ENCODE measurements at places on chromosomes 5 and 9.

- no peak for DNase-seq
Measured at GRCh38 chr5:65198456-65199120, 283.1 kb downstream of the ADAMTS6 start.

- DNase-seq, result no peak
Measured at GRCh38 chr5:97676608-97677007, 493.6 kb upstream of the RIOK2 start.

- no peak for DNase-seq
Measured at GRCh38 chr9:81825846-81826516, 102.2 kb upstream of the SPATA31D4 start.

- no peak for DNase-seq
Measured at GRCh38 chr9:137407590-137408300, 15.2 kb downstream of the EXD3 start.

GRCh38 chr9:92483627-92484545 lies 1.6 kb upstream of the ASPN start:
- DNase-seq, result no peak

- no peak for DNase-seq
Measured at GRCh38 chr9:109542922-109543321, 44.8 kb upstream of the PTPN3 start.

GRCh38 chr5:142078221-142078620 lies 30.4 kb upstream of the NDFIP1 start:
- peak; percentile 90 for DNase-seq

- DNase-seq, result no peak
Measured at GRCh38 chr9:123923884-123924283, 6.0 kb downstream of the DENND1A start.

DNA sequence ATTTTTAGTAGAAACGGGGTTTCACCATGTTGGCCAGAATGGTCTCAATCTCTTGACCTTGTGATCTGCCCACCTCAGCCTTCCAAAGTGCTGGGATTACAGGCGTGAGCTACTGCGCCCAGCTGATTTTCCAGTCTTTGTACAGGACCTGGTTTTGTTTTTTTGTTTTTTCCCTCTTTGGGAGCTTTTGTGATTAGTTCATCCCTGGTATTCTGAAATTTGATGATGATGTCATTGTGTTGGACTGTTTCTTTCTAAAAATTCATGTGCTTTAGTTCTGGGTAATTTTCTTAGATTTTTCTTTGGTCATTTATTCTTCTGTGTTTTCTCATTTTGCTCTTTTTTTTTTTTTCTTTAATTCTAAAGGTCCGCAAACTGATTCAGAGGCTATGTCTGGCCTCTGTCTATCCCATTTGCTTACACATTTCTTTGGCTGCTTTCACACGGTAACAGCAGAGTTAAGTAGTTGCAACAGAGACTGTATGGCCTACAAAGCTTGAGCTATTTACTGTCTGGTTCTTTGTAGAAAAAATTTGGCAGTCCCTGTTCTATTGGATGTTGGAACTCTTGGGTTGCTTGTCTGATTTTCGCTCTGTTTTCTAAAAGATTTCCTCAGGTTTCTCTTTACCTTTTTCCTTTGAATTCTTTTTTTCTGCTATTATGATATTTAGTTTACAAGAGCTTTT lies 24.8 kb downstream of the STX17 start:
- DNase-seq, result no peak

DNA sequence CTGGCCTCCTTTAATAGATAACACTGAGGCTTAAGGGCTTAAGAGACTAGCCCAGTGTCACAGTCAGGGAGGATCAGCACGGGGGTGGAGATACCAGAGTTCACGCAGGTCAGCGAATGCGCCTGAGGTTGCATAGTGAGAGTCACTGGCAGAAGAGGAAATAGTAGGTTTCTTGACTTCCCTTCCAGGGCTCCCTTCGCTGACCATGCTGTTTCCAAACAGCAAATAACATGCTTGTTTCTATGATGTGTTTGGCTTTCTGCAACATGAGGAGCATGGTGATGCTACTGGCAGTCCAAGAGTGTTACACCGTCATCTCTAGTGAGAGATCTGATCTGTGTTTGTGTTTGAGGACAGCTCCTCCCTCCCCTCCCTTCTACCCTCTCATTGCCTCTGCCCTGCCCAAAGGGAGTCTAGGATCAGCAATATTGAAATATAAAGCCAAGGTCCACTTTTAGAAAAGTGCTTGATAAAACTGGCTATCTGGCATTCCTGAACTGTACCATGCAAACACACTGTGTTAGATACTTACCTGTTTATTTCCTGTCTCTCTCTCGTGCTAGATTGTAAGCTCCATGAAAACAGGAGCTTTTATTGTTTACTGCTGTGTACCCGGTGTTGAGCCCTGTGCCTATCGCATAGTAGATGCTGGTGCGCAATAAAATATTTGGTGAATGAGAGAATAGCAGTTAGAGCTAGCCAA lies 12.3 kb downstream of the TLE4 start:
- no peak for DNase-seq

- no peak for DNase-seq
Measured at GRCh38 chr5:112276991-112277390, 142.1 kb downstream of the EPB41L4A start.

GRCh38 chr5:170186856-170187255 lies 45.9 kb upstream of the C5orf58 start:
- DNase-seq, result no peak

DNA sequence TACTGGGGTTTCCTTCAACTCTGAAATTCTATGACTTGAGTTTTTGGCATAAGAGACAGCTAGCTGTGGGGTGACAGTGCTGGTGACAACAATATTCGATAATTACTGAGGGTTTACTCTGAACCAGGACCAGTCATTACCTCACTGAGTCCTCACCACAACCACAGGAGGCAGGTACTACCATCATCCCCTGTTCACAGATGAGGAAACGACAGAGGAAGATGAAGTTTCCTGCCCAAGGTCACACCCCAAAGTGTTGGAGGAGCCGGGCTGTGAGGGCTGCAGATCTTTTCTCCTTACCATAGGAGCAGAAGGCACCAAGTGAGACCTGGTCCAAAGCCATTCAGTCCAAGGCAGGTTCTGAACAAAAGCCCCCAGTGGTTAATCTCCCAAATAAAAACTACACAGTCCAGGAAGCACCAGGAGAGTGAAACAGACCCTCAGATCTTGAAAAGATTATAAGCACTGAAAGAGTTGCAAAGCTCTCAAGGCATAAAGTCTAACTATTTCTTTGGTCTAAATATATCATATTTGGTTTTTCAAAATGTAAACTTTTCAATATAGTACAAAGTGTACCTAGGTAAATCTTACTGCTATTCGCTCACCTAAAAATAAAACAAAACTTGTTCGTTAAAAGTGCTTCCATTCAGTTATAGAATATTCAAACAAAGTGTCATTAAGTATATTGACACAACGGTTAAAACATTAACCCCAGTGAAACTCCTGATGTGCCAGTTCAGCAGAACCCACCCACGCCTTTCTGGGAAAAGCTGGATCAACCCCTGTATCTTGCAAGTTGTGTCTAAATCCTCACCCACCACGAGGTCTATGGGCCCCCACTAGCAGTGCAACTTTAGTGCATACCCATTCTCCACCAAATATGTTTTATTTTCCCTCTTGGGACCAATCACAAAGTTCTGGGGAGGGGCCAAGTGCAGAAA lies 82.6 kb upstream of the EQTN start:
- no peak for DNase-seq

DNA sequence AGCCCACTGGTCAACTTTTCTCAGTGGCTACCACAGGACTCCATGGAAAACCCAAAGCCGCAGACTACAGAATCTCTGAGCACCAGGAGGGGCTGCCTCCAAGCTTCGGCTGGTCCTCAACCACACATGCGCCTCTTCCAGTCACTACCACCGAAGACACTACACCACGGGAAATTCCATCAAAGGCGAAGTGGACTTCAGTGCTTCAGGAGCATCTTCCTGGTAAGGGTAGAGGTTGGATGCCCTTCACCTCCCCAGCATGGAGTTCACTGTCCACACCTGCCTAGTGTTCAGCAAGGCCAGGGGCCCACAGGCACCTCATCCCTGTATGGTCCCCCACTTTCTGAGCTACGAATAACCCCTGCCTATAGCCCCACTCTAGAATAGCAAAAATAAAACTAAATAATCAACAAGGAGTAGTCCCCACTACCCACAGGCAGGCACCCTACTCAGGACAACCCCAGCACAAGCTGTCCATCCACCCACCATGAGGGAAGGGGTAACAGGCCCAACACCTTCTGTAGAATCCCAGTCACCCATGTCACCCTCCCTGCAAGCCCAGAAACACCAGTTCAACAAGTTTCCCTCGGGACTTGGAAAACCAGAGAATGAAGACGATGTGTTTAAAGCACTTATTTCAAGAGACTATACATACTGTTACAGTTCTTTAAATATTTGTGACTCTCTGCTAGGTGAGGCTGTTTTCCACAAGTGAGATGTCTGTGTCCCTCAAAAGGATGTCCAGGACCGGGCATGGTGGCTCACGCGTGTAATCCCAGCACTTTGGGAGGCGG lies 2.6 kb downstream of the VDAC1 start:
- no peak for DNase-seq

DNA sequence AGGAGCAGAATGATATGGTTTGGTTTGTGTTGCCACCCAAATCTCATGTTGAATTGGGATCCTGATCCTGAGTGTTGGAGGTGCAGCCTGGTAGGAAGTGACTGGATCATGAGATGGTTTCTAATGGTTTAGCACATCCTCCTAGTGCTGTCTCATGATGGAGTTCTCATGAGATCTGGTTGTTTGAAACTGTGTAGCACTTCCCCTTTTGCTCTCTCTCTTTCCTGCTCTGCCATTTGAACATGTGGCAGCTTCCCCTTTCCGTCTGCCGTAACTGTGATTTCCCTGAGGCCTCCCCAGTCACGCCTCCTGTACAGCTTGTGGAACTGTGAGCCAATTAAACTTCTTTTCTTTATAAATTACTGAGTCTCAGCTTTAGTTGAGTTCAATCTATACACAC lies 756.8 kb upstream of the CDH6 start:
- no peak for DNase-seq

GRCh38 chr5:172458976-172459782 lies 4.9 kb upstream of the SH3PXD2B start:
- DNase-seq, result no peak

DNA sequence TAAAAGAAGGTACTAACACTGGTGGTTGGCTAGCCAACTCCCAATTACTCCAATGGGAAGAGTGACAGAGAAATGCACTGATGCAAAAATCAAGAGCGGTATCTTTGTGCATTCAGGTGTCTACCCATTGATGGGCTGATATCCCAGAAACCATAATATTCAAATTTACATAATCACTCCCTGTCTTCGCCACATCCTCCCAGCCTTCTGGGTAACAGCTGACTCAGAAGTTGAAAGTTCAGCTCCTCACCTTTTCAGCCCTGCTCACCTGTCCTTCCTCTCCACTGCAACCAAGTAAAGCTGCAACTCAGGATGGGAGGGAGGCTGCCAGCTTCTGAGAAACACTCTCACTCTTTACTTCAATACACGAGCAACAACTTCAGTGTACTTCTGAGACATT lies 6.9 kb downstream of the SUSD1 start:
- DNase-seq, result no peak

DNA sequence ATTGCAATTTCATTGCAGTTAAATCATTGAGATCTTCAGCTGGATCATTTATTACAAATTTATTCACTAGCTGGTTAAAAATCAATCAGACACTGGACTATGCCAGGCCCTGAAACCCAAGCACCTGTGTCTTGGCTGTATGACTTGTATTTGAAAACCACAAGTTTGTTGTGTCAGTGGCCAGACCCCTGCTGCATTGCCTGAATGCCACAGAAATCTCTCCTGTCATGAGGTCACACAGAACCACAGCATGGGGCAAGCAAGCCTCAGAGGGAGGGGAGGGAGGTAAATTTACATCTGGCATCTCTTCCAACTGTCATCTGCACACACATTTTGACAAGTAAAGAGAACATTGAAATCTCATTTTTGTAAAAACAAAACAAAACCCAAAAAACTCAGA lies 90.0 kb downstream of the ARRDC3 start:
- no peak for DNase-seq

- no peak for DNase-seq
Measured at GRCh38 chr9:126521976-126522590, 91.6 kb upstream of the LMX1B start.

DNA sequence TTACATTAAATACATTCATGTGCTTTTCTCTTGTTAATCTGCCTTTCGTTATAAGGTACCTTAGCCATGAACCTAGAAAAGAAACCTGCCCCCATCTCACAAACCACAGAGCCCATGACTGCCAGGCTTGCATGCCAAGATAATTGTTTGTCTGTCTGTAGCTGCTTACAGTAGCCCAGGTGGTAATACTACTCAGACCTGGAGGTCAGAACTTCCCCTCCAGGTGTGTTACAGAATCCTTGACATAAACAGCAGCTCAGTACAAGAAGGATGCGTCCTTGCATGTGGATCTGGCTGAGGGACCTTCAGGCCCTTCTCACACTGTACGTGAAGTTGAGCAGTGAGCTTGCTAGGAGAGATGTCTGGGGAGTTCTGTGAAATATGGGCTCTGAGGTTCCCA lies 291.4 kb downstream of the CSNK1G3 start:
- no peak for DNase-seq

DNA sequence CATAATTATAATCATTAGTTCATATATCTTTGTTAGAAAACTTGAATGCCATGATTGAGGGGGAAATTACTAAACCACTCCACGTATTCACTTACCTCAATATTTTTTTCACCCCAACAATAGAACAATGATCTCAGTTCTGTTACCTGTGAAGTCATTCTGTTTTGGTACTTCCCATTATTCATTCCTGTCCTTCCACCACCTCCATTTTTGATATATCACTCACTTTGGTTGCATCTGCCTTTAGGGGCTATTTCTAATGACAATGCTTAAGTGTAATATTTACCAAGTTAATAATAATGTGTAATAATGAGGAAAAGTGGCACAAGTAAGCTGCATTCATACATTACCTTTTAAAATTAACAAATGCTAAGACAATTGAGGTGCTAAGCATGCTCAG lies 218.4 kb downstream of the SPATA31D1 start:
- DNase-seq, result no peak

DNA sequence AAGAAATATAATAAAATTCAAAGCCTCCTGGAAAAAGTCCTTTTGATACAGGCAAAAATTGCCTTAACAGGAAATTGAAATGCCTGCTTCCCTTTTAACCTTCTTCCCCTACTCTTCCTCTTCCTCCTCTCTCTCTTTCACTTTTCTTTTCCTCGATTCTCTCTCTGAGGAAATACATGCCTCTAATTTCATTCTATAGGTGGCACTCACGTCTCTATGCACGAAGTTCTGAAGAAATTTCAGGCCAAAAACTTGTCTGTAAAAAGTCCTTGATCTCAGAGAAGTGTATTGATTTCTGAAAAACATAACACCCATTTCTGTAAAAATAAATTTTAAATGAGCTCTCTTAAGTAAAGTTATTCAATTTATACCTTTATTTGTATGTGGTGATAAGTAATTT lies 371.7 kb upstream of the IRX4 start:
- no peak for DNase-seq

GRCh38 chr9:36318212-36318802 lies 60.1 kb upstream of the GNE start:
- DNase-seq, result no peak
